LNCaP clone FGC (cell line): ENCODE measurements at places on chromosomes 11 and 22.

GRCh38 chr22:23236440-23237184 is 56.3 kb downstream of the BCR start:
- no peak for DNase-seq

- DNase-seq: no peak
Observed at GRCh38 chr11:119605137-119605665, 123.8 kb downstream of the NECTIN1 start.

GRCh38 chr11:102118937-102119336 is 8.7 kb downstream of the YAP1 start:
- DNase-seq: no peak

- DNase-seq: no peak
Observed at GRCh38 chr11:61690706-61691379, 10.7 kb downstream of the DAGLA start.

DNA sequence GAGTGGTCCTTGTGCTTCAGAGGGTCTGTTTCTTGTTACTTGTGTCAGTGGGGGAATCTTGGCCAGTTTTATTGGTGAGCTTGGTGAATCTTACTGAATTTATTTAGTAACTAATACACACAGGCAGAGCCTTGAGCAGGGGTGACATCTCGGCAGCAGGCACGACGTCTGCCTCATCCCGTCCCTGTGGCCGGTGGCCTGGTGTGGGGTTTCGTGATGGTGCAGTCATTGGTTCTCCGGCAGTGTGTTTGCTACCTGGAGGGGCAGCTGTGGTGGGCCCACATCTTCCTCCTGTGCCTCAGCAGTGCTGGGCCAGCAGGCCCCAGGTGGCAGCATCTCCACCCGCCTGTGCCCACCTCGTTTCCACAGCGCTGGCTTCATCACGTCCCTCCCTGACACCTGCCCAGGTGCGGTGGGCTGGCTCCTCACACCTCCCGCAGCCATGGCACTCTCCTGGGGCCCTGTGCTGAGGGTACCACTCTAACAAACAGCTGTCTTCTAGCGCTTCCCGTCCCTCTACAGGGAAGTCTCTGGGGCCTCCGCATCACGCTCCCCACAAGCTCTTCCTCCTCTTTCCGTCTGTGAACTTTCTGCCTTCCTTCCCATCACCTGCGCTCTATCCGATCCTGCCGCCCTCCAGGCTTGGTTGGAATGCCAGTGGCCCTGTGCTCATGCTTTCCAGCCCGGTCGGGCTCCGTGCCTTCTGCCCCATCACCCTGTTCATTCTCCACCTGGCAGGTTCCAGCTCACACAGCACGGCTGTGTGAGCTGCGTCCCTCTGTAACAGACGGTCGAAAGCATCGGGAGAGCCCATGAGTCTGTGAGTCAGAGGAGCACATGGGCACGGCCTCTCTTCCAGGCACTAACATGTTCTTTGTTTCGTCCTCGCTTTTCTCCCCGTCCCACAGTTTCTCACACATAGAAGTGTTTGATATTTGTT is 203.4 kb downstream of the TBC1D22A start:
- no peak for DNase-seq

DNA sequence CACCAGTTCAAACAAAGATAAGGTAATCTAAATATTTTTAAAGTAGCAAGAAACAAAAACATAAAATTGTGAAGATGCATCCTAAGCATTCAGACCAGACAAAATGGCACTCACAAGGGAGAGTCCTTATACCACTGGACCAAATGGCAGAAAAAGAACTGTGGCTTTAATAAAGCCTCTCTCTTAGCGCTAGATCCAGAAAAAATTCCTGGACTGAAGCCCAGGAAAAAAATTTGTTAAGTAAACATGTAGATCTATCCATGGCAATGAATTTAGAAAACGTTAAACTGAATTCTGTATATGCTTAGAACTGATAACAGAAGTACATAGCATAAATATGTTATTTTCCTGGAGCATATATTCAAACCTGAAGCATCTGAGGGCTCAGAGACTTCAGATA is 11.8 kb upstream of the CD59 start:
- DNase-seq: no peak

DNA sequence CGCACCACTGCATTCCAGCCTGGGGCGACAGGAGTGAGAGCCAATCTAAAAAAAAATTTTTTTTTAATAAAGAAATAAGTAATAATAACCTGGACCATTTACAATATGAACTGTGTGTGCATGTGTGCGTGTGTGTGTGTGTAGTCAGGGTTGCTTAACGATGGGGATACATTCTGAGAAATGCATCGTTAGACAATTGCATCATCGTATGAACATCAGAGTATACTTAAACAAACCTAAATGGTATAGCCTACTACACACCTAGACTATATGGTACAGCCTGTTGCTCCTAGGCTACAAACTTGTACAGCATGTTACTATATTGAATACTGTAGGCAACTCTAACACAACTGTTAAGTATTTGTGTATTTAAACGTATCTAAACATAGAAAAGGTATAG is 26.4 kb downstream of the RDX start:
- DNase-seq: no peak

DNA sequence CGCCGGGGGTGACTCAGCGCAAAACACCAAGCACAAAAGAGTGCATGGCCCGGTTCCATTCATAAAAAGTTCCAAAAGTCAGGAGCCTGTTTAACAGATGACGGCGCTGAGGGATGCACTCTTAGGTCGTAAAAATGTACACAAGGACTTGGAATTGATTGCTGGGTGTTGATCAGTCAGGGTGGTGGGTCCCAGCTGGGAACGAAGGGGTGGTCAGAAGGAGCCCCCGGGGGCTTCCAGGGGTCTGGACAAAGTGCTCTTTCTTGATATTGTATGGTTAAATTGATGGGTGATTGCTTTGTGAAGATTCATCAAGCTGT is 20.7 kb downstream of the IFITM10 start:
- no peak for DNase-seq

GRCh38 chr11:125164422-125165110 is at the start of gene PKNOX2:
Gene PKNOX2, plus strand, starts transcription at chr11:125164751. Its CDS starts 186,555 bp downstream, at chr11:125351306.
- peak; percentile 63 for DNase-seq

DNA sequence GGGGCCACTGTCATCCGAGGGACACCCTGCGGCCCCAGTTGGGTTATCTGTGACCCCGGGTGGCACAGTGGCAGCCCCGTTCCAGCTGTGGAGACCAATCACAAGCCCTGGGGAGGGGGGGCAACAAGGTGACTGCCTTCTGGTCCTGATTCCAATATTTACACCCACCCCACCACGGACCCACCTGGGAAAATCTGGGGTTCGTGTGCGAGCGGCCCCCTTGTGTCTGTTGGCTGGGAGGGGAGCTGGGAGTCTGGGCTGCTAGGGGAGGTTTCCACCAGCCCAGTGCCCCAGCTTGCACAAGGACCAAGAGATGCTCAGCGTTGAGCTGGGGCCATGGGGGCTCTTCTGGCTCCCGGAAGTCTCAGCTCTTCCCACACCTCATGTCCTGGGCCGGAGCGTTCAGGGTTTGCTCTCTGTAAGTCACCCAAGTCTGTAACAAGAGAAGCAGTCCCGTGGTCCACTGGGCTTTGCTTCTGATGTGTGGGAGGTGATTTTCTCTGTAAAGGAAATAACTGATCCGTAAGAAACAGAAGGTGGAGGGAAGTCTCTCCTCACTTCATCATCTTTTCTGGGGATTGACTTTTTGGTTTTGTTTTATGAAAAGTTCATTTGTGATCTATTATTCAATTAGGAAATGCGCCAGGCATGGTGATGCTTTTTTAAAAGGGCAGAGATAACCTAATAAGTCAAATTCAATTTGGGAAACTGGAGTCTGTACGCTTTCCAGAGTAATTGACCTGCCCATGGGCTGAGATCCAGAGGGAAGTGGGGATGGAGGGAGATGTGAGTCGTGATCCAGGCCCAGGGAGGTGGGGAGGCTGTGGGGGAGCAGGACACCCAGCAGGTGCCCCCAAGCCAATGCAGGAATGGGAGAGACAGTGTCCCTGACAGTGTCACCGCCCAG is 22.4 kb upstream of the GAL start:
- no peak for DNase-seq

DNA sequence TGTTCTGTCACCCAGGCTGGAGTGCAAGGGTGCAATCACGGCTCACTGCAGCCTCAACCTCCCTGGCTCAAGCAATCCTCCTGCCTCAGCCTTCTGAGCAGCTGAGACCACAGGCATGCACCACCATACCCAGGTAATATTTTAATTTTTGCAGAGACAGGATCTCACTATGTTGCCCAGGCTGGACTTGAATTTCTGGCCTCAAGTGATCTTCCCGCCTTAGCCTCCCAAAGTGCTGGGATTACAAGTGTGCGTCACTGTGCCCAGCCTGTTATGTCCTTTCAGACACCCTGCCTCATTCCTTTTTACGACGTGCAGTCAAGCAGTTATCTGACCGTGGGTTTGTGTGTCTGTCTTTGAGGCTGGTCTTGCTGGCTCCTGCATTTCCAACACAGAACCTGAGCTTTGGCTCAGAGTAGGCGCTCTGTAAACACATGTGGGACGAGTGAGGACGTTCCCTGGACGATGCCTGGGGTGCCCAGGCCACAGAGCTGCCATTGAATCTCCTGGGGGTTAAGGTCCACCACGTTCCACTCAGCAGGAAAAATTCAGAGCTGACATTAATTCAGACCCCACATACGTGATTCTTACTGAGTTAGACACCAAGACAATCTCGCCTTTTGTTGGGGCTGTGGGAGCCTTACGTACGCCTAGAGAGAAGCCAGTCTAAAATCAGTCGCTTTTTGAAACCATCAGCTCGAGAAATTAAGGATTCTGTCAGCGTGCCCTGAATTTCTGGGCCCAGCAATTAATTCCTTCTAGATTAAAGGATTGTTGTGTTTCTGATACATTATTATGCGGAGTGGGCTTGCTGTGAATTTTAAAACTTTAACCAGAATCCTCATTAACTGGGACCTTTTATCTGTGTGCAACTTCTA is 21.5 kb upstream of the EMID1 start:
- no peak for DNase-seq

GRCh38 chr11:131744847-131745246 is 374.4 kb downstream of the NTM start:
- DNase-seq: no peak

DNA sequence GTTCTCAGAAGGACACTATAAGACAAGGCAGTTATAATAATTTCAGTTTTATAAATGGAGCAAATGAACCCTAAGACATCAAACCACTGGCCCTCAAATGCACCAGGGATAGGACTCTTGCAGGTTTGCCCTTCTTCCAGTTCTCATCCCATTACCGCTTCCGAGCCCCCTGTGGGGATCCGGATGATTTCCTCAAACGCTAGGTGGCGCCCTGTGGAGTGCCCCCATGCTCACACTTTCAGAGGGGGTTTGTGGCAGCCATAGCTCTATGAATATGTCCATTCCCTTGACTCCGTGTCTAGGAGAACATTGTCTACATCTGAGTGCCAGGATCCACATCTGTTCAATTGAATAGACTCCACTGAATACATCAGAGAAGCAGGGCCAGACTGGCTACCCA is 816.3 kb downstream of the NTM start:
- DNase-seq: no peak

DNA sequence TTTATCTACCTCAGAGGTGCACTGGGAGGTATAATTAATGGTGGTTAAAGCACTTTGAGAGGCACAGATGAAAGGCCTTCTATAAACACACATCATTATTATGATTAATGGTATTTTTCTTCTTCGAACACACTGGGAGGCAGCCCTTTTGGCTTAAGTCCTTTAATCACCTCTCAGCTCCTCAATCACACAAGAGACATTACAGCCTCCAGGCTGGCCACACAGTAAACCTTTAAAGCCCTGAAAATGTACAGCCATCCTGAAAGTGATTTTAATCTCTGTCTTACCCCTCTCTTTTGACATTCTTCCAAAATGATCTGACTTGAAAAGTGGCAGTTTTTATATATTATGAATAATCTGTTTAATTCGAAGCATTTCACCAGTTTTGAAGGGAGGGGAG is 54.3 kb upstream of the VSTM5 start:
- no peak for DNase-seq

- DNase-seq: no peak
Observed at GRCh38 chr22:22111267-22111751, 128.7 kb upstream of the TOP3B start.

DNA sequence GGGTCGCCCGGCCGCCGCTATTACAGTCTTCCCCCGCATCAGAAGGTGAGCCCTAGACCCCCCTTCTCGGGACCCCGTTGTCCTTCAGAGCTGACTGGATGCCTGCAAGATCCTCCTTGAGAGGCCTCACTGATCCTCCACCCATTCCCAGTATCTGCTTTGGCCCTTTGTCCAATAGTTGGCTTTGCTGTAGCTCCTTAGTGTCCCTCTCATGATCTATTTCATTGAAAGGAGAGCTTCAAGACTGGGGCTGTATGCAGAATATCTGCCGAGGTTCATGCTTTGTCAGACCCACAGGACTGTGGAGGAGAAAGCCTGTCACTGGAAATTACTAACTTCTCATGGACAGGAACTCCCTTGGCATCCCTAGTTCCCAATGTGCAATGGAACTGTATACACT is 499 bp downstream of the DLAT start:
- DNase-seq: no peak

GRCh38 chr11:123020968-123021367 is 39.3 kb upstream of the BSX start:
- DNase-seq: no peak

- no peak for DNase-seq
Observed at GRCh38 chr11:95891423-95892170, 32.3 kb downstream of the MTMR2 start.

DNA sequence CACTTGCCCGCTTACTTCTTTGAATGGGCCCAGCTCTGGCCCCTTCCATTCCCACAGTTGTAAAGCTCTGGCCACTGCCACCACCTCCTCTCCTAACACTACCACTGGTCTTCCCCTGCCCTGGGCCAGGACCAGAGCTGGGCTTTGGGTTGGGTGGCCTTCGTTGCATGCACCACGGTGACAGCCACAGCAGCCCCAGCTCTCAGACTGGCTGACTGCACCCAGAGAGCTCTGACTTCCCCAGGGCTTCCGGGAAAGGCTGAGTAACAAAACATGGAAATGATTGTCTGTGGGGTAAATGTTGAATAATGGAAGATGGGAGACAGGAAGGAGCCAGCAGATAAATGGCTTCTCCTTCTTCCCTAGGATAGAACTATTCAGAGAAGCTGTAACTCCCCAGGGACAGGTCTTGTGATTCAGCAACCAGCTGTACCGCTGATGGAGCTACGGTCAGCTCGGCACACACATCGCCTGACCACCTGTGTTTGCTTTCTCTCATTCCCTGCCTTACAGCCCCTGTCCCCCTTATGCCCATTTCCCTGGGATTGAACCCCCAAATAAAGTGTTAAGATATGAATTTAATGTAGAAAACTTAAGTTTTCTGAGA is 27.6 kb downstream of the SCN4B start:
- no peak for DNase-seq

- no peak for DNase-seq
Observed at GRCh38 chr11:59053387-59053786, 32.7 kb upstream of the GLYATL1B start.

DNA sequence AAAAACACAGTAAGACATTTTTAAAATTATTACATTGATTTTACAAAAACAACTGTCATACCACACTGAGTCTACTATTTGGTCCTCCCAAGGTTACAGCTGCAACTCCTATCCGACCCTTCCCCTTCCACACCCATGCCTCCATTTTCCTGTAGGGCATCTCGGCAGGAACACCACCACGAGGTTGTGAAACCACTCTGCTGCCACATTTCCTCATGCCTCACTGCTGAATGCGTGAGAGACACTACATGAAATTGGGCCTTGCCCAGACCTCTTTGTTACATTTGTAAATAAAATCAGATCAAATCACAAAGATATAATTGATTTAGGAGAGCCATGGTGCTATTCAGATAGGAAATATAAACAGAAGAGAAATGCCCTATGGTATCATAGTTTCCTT is 2.0 kb downstream of the ARHGAP32 start:
- no peak for DNase-seq

GRCh38 chr11:85918910-85919794 is 64.0 kb downstream of the CCDC83 start:
- no peak for DNase-seq

GRCh38 chr11:76744186-76745043 is 38.7 kb upstream of the TSKU start:
- no peak for DNase-seq
